ENCODE measurements at places on chromosomes 7 and 10. TPM values are rescaled to one million over a fixed set of nuclear protein-coding genes. Genes with fewer than 3 reads are reported as not detected.

BNIP3 gene
- total RNA-seq: 73.2 TPM

VENTX gene
- total RNA-seq: 0.82 TPM

SRRM3 gene
- 25.0 TPM for total RNA-seq

VWDE gene
- total RNA-seq: 10.6 TPM

DPYSL4 gene
- 4.4 TPM for total RNA-seq

SHTN1 gene
- 6.0 TPM for total RNA-seq

ANKMY2 gene
- total RNA-seq: 32.0 TPM

Data from right cardiac atrium (tissue), 5 donors.